ENCODE measurements at places on chromosomes 2 and 18. TPM values are rescaled to one million over a fixed set of nuclear protein-coding genes. Genes with fewer than 3 reads are reported as not detected.

RNU2-63P gene
- total RNA-seq = 32.9 TPM

PRSS56 gene
- not detected for total RNA-seq

CHST10 gene
- 7.8 TPM for total RNA-seq

TNFAIP6 gene
- not detected for total RNA-seq

ANKRD30B gene
- total RNA-seq = not detected

GRCh38 chr2:235325151-235325550 is 168.7 kb upstream of the AGAP1 start:
- H3K4me1 ChIP-seq = no peaks in the 10 kb centered on the region
- no peak overlapping the region for H3K27ac ChIP-seq
- H3K27me3 ChIP-seq = peaks cover 7% of the 10 kb centered on the region
- no peak overlapping the region for H3K4me3 ChIP-seq
- no peaks in the 10 kb centered on the region for H3K36me3 ChIP-seq
- DNase-seq = no peak

DNA sequence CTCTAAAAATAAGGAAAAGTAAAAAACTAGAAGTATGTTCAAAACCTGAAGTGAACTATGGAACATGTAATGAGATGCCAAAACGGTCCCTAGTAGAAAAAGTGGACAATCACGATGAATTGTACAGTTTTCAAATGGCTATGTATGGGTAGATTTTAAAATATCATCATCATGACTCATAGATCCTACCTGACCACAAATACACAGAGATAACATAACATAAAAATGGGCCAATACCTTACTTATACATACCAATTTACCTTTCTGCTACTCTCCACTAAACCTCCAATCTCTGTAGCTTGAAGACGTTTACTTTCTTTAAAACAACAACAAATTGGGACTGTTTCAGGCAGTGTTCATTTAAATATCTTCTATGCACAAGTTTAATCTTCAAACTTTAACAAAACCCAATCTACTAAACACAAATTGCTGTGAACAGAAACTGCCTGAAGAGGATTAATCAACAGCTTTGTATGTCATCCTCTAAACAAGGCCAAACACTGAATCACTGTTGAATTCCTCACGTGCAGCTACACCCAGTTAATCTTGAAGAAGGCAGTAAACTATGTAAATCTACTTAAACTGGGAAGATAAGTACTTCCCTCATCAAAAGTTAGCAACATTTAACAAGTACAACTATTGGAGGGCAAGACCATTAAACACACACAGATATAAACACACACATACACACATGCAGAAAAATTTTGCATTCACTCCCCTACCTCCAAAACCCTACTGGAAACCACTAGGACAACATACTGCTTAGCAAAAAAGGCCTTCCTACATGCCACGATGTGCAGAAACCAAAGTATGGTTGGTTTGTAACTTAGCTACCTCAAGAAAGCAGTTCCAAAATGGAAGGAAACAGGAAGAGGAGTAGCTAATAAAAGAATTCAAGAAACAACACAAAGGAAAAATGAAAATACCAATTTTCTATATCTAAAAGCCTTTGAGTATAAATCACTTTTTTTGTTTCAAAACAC is 90.3 kb downstream of the RBMS1 start:
- no peak for DNase-seq
- H3K4me3 ChIP-seq = peak overlapping the region; percentile 29
- peaks cover 55% of the 10 kb centered on the region for H3K4me1 ChIP-seq
- peak overlapping the region; percentile 24 for H3K27ac ChIP-seq
- peaks cover 12% of the 10 kb centered on the region for H3K36me3 ChIP-seq

GRCh38 chr2:112869258-112869842 is 32.8 kb upstream of the IL1B start:
- no peaks in the 10 kb centered on the region for H3K36me3 ChIP-seq
- no peaks in the 10 kb centered on the region for H3K4me1 ChIP-seq
- peaks cover 35% of the 10 kb centered on the region for H3K27me3 ChIP-seq
- H3K27ac ChIP-seq = no peak overlapping the region
- H3K4me3 ChIP-seq = no peak overlapping the region
- no peak for DNase-seq

DNA sequence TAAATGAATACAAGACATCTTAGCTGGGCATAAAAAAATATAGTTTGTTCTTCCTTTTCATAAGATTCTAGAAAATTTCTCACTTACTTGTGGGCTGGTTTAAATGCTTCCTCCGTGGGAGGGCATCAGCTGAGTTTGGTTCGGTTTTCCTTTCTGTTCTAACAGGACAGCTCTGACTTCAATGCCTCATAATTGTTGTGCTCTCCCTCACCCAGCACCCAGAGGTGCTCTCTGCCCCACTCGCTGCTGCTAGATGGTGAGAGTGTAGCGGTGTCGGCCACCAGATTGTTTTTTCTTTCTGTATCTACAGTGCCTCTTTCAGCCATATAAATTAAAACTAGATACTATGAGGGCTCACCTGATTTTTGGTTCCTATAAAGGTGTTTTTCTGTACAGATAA is 407.2 kb upstream of the CDH7 start:
- no peak overlapping the region for H3K4me3 ChIP-seq
- H3K27me3 ChIP-seq = no peaks in the 10 kb centered on the region
- no peaks in the 10 kb centered on the region for H3K36me3 ChIP-seq

DNA sequence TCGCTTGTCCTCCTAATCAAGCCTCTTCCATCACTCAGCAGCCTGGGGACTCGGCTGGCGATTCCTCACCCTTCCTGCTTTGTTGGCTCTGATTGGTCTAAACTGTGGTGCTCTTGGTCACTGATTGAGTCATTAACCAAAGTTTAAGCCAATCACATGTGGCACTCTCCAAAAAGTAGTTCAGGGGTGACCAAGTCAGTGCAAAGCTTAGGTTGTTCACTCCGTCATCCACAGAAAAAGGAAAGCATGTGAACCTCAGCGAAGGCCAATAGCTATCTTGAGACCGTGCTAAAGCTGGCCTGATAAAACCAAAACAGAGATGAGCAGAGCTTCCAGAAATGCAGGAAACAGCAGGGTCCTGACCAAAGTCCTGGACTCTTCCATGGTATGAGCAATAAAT is 4.9 kb downstream of the ALPK2 start:
- peaks cover 11% of the 10 kb centered on the region for H3K27me3 ChIP-seq
- H3K27ac ChIP-seq = no peak overlapping the region
- peaks cover 13% of the 10 kb centered on the region for H3K4me1 ChIP-seq
- no peak overlapping the region for H3K4me3 ChIP-seq
- DNase-seq = no peak
